ENCODE measurements at places on chromosomes 2 and 18. TPM values are rescaled to one million over a fixed set of nuclear protein-coding genes. Genes with fewer than 3 reads are reported as not detected.
A peak's percentile ranks its signal among the peaks of the same experiment; 100 is the strongest.

Gene ANKRD30B
- total RNA-seq, result not detected

Gene AGAP1
- total RNA-seq, result 43.8 TPM

Gene GPR55
- total RNA-seq, result not detected

Gene FRZB
- total RNA-seq, result 0.49 TPM

Gene UGT1A10
- not detected for total RNA-seq

Gene CRYGD
- total RNA-seq, result not detected

Gene RIT2
- not detected for total RNA-seq

GRCh38 chr18:24491927-24492834 is 31.7 kb downstream of the HRH4 start:
- no peaks in the 10 kb centered on the region for H3K36me3 ChIP-seq
- H3K27ac ChIP-seq, result no peak overlapping the region
- H3K4me1 ChIP-seq, result no peaks in the 10 kb centered on the region
- H3K27me3 ChIP-seq, result no peaks in the 10 kb centered on the region
- no peak overlapping the region for H3K4me3 ChIP-seq

- H3K27ac ChIP-seq, result no peak overlapping the region
- H3K27me3 ChIP-seq, result no peaks in the 10 kb centered on the region
- H3K4me1 ChIP-seq, result peaks cover 27% of the 10 kb centered on the region
- no peaks in the 10 kb centered on the region for H3K36me3 ChIP-seq
- DNase-seq, result no peak
These were observed 46.8 kb downstream of the SH3BP4 start for GRCh38 chr2:234998404-234999211.

DNA sequence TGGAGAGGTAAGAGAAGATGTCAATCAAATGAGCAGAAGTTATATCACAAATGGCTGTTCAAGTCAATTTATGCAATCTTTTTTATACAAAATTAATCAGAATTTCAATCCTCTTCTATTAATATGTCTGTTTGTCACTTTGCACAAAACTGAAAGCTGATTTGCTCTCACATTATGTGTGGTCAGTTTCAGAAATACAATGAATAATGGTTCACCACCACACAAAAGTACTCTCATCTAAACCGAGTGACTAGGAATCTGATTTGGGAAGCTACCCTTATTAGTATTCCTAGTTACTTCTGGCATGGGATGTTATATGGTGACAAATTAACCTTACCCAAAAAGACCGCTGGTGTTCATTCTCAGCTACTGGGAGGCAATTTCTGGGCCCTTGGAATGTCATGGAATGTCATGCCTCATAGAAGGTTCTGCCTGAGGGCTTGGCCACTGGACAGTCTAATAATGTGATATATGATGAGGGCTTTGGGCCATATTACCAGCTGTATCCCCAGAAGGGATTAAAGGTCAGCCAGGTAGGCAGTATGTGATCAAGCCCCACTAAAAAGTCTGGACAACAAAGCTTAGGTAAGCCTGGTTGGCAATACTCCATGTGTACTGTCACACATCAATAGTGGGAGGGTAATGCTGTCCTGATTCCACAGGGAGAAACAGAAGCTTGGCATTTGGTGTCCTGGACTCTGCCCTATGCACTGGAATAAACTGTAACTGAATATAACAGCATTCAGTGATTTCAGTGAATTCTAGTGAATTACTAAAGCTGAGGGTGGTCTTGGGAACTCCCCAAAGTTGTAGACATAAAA is 113.2 kb downstream of the PIGN start:
- no peak overlapping the region for H3K4me3 ChIP-seq
- H3K4me1 ChIP-seq, result no peaks in the 10 kb centered on the region
- DNase-seq, result no peak
- H3K27me3 ChIP-seq, result no peaks in the 10 kb centered on the region
- H3K27ac ChIP-seq, result no peak overlapping the region

DNA sequence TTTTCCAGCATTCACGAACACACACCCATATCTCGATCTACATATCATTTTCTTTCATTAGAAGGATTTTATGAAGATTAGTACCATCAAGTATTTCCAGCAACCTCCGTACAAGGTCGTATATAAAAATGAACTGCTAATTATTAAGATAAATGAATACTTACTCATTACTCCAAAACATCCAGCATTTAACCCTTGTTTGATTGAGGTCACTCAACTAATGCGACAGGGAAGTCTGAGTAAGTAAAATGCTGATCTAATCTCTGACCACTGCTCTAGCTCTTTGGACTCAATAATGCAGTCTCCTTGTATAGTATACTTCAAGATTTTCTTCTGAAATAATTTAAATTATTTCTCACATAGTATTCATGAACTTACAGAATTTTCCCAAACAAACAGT is 2.0 kb downstream of the ABHD3 start:
- H3K4me1 ChIP-seq, result peaks cover 16% of the 10 kb centered on the region
- peak overlapping the region; percentile 75 for H3K27ac ChIP-seq
- no peaks in the 10 kb centered on the region for H3K27me3 ChIP-seq
- no peak for DNase-seq
- H3K36me3 ChIP-seq, result peaks cover 4% of the 10 kb centered on the region

DNA sequence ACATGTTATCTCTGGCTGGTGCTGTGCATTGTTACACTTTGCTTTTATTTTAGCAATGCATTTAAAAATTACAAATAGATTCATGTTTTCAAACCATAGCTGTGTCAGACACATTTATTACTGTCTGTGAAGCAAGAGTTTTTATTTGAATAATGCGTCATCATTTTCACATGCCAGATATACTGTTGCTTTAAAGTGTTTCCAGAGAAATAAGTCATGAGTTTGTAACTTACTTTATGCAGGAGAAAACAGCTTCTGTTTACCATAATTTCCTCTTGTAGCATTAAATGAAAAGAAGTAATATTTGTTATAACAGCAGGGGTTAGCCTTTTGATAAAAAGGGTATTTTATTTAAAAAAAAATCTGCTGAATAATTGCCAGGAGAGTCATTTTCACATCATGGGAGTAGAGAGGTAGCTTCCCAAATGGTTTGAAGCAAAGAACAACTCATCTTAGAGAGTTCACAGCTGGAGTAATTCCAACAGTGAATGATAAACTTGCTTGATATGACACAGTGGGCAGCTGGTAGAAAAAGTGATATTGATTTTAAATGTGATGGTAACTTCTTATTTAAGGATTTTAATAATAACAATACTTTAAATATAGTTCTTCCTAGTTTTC is 1274.5 kb upstream of the CRIM1 start:
- no peaks in the 10 kb centered on the region for H3K4me1 ChIP-seq
- H3K4me3 ChIP-seq, result no peak overlapping the region
- DNase-seq, result no peak
- no peaks in the 10 kb centered on the region for H3K27me3 ChIP-seq
- no peaks in the 10 kb centered on the region for H3K36me3 ChIP-seq
- no peak overlapping the region for H3K27ac ChIP-seq

DNA sequence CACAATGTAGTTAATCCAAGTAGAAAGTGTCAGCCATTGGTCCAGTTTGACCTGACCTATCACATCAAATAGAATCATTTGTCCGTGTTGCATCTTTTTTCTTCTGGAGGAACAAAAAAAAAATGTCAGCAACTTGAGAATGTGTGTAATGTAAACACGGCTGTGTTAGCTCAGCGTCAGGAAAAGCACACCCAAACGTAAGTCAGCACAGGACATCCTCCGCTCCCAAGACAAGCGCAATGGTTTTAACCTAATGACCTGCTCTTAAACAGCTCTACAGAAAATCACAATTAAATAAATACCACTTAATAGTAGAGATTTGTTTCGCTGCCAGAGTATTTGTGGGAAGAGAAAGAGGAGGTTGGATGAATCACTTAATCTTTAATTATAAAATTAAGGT is 59.4 kb downstream of the OSR1 start:
- H3K4me3 ChIP-seq, result no peak overlapping the region
- no peaks in the 10 kb centered on the region for H3K27me3 ChIP-seq
- no peaks in the 10 kb centered on the region for H3K36me3 ChIP-seq
- DNase-seq, result no peak

- H3K27ac ChIP-seq, result no peak overlapping the region
- no peak overlapping the region for H3K4me3 ChIP-seq
- H3K36me3 ChIP-seq, result no peaks in the 10 kb centered on the region
- no peaks in the 10 kb centered on the region for H3K27me3 ChIP-seq
- H3K4me1 ChIP-seq, result no peaks in the 10 kb centered on the region
These were observed 134.0 kb downstream of the SEPTIN10 start for GRCh38 chr2:109479804-109480203.

GRCh38 chr18:69267895-69268294 is 132.8 kb upstream of the DOK6 start:
- no peak overlapping the region for H3K27ac ChIP-seq
- no peak overlapping the region for H3K4me3 ChIP-seq
- H3K27me3 ChIP-seq, result no peaks in the 10 kb centered on the region

DNA sequence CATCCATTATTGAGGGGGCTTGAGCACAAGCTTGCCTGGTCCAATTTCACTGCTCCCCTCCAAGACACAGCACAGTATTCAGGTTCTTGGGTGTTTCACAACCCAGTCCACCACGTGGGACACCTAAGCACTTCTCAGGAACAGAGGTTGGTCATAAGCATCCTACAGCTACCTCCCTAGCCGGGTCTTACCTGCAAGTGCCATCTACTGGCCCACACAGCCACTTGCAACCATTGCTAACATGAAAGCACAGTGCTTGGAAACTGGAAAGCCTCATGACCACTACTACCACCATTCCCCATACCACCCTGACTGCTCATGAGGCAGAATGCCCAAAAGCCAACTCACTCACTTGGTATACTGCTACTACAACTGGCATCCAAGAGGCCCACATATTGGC is 105.7 kb upstream of the RPRM start:
- H3K27me3 ChIP-seq, result no peaks in the 10 kb centered on the region
- H3K27ac ChIP-seq, result no peak overlapping the region

DNA sequence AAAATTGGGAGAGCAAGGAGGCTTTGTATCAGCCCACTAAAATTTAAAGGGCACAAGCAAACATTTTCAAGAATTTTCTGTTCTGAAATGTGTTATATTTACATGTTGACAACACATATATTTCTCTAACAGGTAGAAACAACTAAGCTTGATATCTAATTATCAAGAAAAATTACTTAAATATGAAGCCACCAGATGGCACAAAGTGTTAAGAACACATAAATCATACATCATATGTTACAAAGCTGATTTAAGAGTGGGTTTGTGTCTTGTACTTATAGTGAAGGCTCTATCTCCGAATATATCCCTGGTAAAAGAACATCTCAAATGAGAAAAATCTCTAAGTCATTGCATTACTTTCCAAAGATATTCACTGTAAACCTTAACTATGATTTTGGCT is 19.6 kb upstream of the CREB1 start:
- H3K27me3 ChIP-seq, result no peaks in the 10 kb centered on the region
- H3K4me1 ChIP-seq, result peaks cover 9% of the 10 kb centered on the region
- no peak for DNase-seq

- no peaks in the 10 kb centered on the region for H3K36me3 ChIP-seq
- peak overlapping the region; percentile 24 for H3K4me3 ChIP-seq
- peaks cover 13% of the 10 kb centered on the region for H3K4me1 ChIP-seq
- H3K27ac ChIP-seq, result peak overlapping the region; percentile 34
- DNase-seq, result peak; percentile 56
These were observed 175.7 kb downstream of the SOCS6 start for GRCh38 chr18:70464343-70465114.

DNA sequence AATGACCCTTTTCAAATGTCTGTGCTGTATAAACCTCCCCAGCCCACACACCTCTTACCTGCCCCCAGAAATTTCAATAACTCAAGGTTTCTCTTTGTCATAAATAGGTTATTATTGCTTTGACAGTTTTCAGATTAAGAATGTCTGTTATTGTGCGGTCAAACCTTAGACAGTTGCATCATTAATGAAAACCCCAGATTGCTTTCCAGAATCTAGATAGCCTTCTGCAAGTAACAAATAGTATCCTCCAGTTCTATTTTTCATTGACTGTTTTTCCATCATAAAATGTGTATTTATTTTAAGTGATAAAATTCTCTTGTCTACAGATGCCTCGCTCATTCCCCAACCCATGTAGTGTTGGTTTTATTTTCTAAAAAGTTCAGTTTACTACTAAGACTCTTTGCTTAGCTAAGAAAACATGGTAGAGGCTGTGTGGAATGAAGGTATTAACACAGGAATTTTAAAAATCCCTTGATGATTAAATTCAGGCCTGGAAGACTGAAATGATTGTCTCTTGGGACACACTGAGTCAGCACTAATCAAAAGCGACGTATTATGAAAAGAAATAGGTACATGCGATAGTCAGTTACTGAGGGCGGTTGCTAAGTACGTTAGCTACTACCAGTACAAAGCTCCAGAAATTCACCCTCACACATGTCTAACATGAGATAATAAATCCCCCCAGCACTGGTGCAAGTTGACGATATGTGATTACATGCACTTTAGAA is 38.4 kb upstream of the ITGAV start:
- H3K4me1 ChIP-seq, result peaks cover 4% of the 10 kb centered on the region
- no peaks in the 10 kb centered on the region for H3K36me3 ChIP-seq
- H3K27ac ChIP-seq, result no peak overlapping the region
- no peaks in the 10 kb centered on the region for H3K27me3 ChIP-seq

- H3K4me3 ChIP-seq, result peak overlapping the region; percentile 83
- peak overlapping the region; percentile 92 for H3K27ac ChIP-seq
- peaks cover 7% of the 10 kb centered on the region for H3K36me3 ChIP-seq
- DNase-seq, result no peak
- H3K4me1 ChIP-seq, result peaks cover 28% of the 10 kb centered on the region
- H3K27me3 ChIP-seq, result no peaks in the 10 kb centered on the region
These were observed 276 bp downstream of the NFE2L2 start for GRCh38 chr2:177264209-177264692.

- no peak overlapping the region for H3K4me3 ChIP-seq
- peaks cover 6% of the 10 kb centered on the region for H3K4me1 ChIP-seq
- no peak for DNase-seq
- no peaks in the 10 kb centered on the region for H3K36me3 ChIP-seq
- H3K27ac ChIP-seq, result no peak overlapping the region
- H3K27me3 ChIP-seq, result no peaks in the 10 kb centered on the region
These were observed 424.3 kb upstream of the ACVR2A start for GRCh38 chr2:147420517-147420916.

- no peak overlapping the region for H3K4me3 ChIP-seq
- H3K27ac ChIP-seq, result no peak overlapping the region
- H3K4me1 ChIP-seq, result no peaks in the 10 kb centered on the region
- DNase-seq, result no peak
- H3K27me3 ChIP-seq, result no peaks in the 10 kb centered on the region
- H3K36me3 ChIP-seq, result no peaks in the 10 kb centered on the region
These were observed 764.1 kb upstream of the NXPH2 start for GRCh38 chr2:139544186-139544851.

DNA sequence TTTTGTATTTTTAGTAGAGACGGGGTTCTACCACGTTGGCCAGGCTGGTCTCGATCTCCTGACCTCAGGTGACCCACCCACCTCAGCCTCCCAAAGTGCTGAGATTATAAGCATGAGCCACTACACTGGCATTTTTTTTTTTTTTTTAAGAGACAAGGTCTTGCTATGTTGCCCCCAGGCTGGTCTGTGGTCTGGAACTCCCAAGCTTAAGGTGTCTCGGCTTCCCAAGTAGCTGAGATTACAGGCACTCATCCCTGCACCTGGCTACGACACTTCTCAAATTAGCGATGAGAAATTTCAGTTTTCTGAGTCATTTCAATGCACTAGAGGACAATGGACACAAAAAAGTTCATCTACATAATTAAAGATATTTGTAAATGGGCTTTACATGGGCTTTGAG is 36.6 kb upstream of the TCF7L1 start:
- no peak for DNase-seq
- H3K27me3 ChIP-seq, result no peaks in the 10 kb centered on the region
- H3K27ac ChIP-seq, result no peak overlapping the region
- no peaks in the 10 kb centered on the region for H3K4me1 ChIP-seq

- H3K4me1 ChIP-seq, result peaks cover 36% of the 10 kb centered on the region
- peak overlapping the region; percentile 56 for H3K27ac ChIP-seq
- no peaks in the 10 kb centered on the region for H3K27me3 ChIP-seq
- DNase-seq, result no peak
- H3K4me3 ChIP-seq, result peak overlapping the region; percentile 78
- H3K36me3 ChIP-seq, result no peaks in the 10 kb centered on the region
These were observed 1.1 kb downstream of the BIN1 start for GRCh38 chr2:127105656-127106456.

Measured in HCT116 (cell line).